IPS-NIHi11 (cell line): ENCODE measurements at places on chromosomes 4 and X.

DNA sequence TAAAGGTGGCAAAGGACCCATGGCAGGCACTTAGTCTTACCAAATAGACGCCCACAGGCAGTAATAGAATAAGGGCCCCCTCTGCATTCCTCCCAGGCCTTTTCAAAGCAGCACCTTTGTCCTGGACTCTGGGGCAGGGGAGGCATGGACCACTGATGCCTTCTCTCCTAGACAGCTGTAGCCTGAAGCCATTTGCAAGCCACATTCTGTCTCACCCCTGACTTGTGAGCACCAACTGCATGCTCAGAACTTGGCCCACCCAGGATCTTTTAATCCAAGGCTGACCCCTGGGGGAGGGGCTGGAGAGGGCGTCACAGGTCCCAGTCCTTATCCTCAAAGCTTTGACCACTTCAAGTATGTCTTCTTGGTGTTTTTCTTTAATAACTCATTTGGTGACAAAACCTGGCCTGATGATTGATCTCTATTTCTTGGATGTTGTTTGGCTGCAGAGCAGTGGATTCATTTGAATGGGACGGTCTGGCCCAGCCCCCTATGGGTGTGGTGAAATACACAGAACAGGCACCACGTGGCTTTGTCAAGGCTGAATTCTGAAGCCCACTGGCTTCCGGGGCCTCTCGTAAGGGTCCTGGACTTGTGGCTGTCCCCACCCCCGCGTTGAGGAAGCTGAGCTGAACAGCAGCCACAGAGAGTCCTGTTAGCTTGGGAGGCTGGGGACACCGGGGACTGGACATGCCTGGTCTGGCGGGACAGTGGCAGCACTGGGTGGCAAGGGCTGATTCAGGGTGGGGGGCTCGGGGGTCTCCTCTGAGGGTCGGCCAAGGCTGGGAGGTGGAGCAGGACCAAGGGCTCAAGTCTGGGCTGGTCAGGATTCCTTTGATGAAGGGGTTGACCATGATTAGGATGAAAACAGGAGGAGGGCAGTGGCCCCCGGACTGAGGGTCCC, 36.6 kb downstream of the ADRA2C start:
- no peak for DNase-seq

GRCh38 chr4:85953651-85954018, 406.2 kb downstream of the MAPK10 start:
- DNase-seq, result peak; percentile 13

- DNase-seq, result no peak
Observed at GRCh38 chr4:31908261-31908660, 1188.1 kb downstream of the PCDH7 start.

GRCh38 chr4:8308856-8309771, 39.6 kb downstream of the HTRA3 start:
- DNase-seq, result no peak

GRCh38 chrX:118519411-118520215, 24.0 kb downstream of the DOCK11 start:
- no peak for DNase-seq

- DNase-seq, result no peak
Observed at GRCh38 chr4:40377512-40378365, 42.6 kb downstream of the CHRNA9 start.

- no peak for DNase-seq
Observed at GRCh38 chr4:21130606-21131005, 430.3 kb downstream of the PACRGL start.

GRCh38 chrX:39690541-39691415, 407.0 kb downstream of the BCOR start:
- DNase-seq, result no peak

DNA sequence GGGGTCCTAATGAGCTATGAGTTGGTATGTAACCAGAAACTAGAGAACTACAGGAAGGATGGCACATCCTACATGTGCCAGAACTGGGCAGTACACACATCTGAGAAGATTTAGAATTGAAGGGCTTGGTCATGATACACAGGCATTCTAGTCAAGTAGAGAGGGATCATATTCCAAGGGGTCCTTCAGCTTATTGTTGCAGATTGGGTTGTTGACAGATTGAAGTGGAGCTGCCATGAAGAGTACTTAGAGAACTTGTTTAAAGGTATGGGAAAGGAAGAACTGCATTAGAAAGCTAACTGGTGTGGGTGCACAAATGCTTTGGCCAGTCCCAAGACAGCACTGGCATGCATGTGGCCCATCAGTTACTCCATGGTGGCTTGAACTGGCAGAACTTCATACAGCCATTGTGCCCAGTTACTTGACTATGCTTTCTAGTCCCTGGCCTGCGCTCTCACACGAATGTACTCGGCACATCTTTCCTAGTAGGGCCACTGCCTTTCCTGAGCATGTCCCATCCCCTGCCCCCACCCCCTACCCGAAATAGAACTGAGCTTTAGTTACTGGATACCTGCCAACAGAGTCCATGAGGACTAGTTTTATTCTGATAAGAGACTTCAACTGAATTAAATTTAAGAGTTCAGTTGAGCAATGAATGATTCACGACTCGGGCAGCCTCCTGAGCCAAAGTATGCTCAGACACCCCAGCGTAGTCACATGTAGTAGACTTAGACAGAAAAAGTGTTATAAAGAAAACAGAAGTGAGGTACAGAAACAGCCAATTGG, 64.0 kb downstream of the CCNG2 start:
- no peak for DNase-seq

DNA sequence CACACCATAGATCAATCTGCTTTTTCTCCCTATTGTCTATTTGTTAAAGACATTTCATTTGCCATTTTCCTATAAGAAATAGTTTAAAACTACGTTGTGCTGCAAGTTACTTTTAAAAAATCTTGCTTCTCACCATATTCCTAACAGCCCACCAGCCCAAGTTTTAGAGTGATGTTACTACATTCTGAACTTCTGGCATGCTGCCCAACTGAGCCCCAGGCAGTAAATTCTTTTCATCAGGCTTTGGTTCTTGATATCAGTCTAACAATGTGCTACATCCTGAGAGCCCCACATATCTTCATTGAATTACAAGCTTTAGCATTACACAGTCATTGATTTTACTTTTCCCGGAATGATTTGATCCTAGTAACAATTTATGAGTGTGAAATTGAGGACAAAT, 283.8 kb upstream of the IL1RAPL1 start:
- no peak for DNase-seq

DNA sequence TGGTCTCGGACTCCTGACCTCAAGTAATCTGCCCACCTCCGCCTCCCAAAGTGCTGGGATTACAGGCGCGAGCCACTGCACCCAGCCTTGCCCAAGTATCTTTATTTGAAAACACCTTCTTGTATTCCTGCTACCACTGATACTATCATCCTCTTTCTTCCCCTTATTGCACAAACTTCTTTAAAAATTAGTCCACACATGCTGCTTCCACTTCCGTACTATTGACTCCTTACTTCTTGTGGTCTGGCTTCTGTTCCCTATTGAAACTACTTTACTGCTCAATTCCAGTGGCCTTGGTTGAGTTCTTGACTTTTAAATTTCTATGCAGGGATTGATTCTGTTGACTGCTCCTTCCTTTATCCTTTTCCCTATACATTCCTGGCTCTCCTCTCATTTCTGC, 38.8 kb downstream of the MTM1 start:
- no peak for DNase-seq

GRCh38 chr4:155822572-155822971, 43.5 kb downstream of the ASIC5 start:
- DNase-seq, result no peak

- DNase-seq, result no peak
Observed at GRCh38 chrX:84322083-84322827, 134.3 kb upstream of the RPS6KA6 start.

DNA sequence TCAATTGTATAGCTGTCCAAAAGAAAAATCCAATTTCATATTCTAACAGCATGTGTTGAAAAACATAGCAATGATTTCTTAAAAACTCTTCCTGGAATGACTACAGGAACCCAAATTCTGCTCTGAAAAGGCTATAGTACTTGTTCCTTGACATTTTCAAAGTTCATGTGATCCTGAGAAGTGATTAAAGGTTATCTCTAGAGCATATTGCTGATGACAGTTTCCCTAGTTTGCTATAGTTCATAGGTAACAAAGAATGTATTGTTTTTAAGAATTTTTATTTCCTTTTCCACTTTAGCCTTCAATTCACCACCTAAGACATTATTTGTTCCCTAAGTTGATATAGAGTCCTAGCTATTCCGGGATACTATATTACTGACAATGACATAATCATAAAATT, 1614.6 kb downstream of the PCDH7 start:
- DNase-seq, result no peak

- peak; percentile 3 for DNase-seq
Observed at GRCh38 chrX:135345107-135345589, 35.9 kb downstream of the ETDC start.

- DNase-seq, result no peak
Observed at GRCh38 chr4:153426207-153426885, 39.8 kb upstream of the TMEM131L start.

- no peak for DNase-seq
Observed at GRCh38 chr4:173513651-173514050, 16.4 kb downstream of the HAND2 start.
